ENCODE measurements at places on chromosomes 1 and 21.

GRCh38 chr1:11594222-11594621 is 60.0 kb downstream of the FBXO2 start:
- DNase-seq, result no peak

- no peak for DNase-seq
Observed at GRCh38 chr1:234229581-234230387, 143.5 kb upstream of the COA6 start.

GRCh38 chr1:231084353-231084752 is 44.3 kb upstream of the FAM89A start:
- no peak for DNase-seq

DNA sequence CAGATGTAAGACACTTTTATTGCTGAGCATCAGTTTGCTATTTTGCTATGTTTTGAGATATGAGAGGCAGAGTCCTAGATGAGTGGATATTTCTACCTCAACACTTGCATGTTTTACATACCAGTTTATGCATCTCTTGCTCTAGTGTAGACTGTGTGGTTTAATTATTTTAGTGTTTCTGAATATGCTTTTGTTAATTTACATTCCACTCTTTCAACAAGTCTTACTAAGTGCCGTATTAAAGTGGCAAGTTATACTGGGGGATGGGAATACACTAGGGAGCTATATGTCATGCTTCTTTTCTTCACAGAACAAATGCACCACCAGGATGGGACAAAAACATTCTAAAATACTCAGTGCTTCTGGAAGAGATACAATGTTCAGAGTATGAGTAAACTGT is 507.7 kb upstream of the PRMT6 start:
- no peak for DNase-seq

DNA sequence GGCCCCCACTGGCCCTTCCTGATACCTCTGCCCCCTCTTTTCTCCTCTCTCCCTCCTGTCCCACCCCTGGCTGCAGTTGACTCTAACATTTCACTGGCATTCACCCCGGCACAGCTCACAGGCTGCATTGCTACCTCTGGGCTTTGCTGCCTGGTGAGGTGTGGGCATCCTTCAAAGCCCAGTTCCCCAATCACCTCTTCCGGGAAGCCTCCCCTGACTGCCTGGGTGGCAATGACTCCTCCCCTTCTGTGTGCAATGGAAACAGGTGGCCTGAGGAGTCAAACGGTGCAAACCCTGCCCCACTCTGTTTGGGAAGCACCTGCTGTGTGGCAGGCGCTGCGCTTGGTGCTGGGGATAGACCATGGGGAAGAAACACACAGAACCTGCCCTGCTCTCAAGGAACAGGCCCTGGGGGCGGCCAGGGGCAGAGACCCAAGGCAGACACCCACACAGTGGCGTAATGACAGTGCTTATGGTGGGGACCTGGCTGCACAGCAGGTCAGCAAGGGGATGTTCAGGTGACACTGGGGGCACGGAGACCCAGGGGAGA is 39.3 kb upstream of the POFUT2 start:
- DNase-seq, result no peak

GRCh38 chr1:223825767-223826748 is 19.7 kb downstream of the TP53BP2 start:
- no peak for DNase-seq

DNA sequence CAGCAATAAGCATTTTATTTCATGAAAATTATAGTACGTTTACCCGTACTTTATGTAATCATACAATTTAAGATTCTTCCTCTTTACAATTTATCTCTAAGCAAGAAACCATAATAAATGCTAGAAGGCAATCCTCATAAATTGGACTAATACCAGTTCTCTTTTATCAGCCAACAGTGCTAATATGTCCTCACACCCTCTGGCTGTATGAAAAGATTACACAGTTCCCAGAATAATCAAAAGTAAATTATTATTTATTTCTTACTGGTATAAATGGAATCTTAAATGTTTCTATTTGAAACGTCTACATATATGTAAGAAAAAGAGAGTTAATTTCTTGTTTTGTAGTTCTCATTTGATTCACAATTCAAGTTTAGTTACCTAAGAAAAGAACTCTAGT is 3.1 kb upstream of the CDKN2C start:
- DNase-seq, result no peak

DNA sequence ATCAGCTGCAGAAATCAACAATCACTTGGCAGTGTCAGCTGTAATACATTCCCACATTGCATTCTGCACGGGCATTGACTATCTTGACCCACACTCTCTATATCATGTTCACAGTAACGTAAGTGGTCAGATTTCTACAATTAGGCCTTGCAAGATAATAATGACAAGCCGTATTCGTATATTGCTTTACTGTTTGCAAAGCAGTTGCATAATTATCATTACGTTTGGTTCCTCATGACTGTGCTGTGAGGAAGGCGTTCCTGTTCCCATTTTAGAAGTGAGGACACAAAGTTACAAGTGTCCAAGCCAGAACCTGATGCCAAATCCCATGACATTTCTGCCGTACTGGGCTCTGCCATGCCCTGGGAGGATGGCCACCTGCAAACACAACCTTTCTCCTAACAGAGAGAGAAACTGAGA is 53.5 kb upstream of the TARBP1 start:
- DNase-seq, result no peak
